ENCODE measurements at places on chromosomes 11 and 22.

DNA sequence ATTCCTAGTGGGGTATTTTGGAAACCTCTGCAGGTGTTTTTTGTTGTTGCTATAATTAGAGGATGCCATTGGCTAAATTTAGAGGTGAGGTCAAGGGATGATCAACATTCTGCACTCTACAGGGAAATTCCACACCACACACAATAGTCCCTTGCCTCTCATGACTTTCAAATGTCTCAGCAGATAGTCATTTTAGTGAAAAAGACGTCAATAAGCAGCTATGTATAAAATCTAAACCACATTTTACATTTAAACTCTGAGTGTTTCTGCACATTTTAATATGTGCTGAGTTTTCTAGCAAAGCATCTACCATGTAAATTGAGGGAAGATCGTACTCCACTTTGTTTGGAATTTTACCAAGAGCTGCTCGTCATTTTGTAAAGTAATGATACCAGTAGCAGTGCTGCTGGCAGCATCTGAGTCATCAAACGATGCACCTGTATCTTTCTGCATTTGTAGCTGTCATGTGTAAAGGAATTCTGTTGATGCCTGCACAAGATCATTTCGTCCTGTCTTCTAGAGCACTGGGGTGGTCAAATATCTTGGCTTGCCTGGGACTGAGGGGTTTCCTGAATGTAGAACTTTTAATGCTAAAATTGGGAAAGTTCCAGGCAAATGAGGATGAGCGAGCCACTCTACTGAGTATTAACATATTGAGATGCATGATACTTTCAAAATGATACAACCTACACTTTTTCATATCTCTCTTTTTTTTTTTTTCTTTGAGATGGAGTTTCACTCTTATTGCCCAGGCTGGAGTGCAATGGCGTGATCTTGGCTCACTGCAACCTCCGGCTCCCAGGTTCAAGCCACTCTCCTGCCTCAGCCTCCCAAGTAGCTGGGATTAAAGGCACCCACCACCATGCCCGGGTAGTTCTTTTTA, 414.5 kb upstream of the SYN3 start:
- DNase-seq, result no peak

DNA sequence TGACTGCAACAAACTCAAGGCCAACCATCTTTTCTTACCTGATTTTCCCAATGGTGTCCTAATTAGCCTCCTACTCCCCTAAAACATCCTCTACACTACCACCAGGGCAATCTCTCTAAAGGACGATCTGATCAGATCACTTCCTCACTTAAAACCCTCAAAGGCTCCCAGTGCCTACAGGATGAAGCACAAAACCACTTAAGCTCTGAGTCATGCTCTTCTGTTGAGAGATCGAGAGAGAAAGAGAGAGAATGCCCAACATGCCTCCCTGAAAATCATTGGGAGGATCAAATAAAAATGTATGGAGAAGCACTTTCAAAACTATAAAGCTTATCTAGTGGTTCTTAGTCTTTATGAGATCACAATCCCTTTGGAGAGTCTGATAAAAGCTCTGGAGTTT, 171.1 kb downstream of the CADM1 start:
- DNase-seq, result no peak

DNA sequence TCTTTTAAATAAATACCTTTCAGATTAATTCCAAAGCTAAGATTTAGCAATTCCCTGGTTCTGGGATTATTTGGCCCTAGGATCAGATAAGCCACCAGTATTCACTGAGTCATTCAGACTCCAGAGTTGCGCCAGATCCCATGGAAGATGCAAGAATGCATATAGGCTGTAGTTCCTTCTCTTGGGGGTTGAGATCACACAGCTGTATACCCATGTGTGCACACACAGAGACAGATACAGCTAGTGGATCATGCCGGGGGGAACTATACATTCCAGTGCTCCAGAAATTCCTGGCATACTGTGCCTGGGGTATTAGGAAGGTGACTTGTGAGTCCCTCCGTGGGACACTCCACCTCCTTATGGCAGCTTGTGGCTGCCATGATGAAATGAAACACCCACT, 75.4 kb downstream of the ZBTB16 start:
- DNase-seq, result peak; percentile 91

- peak; percentile 50 for DNase-seq
Observed at GRCh38 chr11:62394825-62395538, 23.9 kb upstream of the SCGB1A1 start.

- peak; percentile 58 for DNase-seq
Observed at GRCh38 chr11:2898366-2899079, 12.9 kb upstream of the CDKN1C start.

- DNase-seq, result no peak
Observed at GRCh38 chr11:104329078-104329665, 165.2 kb upstream of the PDGFD start.

DNA sequence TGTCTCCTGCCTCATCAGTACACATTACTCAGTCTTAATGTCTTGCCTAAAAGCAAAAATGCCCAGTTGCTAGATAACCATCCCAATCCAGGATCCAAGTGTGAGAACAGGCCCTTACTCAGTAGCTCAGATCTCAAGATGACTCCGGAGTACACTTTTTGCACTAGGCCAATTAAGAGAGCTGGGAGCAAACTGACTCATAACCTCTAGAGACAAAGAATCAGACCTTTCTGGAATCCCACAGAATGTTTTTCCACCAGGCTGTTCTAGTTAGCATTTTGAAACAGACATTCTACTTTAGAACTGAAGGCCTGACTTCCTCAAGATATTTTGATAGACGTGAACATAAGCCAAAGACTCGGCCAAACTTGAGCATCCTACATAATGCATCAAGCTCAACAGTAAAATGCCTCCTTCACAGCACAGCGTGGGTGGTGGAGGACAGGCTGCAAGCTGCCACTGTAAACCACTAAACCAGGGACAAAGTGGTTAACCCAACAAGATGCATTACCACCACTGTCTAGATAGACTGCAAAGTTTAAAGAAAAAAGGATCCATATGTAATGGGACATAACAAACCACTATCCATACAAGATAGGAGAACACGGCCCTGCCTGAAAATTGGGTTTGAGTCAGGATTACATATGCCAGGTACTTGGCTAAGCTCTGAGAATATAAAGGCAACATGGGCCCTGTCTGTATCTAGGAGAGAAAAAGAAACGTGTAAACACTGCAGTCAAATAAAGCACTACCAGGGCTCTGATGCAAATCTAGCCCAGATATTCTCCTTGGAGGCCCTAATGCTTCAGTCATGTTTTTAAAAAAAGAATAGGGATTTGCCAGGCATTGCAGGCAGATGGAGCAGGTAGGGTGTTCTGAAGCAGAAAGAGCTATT, 48.3 kb downstream of the MYH9 start:
- DNase-seq, result peak; percentile 79

GRCh38 chr11:63933459-63933858, 5.3 kb upstream of the NAA40 start:
- DNase-seq, result no peak

DNA sequence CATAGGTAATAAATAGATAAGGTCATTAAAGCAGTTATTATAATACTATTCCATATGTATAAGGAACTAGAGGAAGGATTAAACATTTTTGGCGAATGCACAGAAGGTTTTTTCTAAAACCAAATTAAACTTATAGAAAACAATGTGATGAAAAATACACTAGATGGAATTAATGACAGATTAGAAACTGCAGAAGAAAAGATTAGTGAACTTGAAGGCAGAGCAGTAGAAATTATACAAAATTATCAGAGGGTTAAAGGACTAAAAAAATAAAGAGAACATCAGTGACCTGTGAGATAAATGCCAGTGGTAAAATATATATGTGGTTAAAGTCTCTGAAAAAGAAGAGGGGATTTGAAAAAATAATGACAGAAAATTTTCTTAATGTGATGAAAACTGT, 74.0 kb downstream of the IGLL5 start:
- DNase-seq, result no peak

GRCh38 chr22:19818324-19819207, 36.1 kb downstream of the GNB1L start:
- no peak for DNase-seq

- DNase-seq, result no peak
Observed at GRCh38 chr11:82771781-82772180, 38.1 kb upstream of the FAM181B start.

DNA sequence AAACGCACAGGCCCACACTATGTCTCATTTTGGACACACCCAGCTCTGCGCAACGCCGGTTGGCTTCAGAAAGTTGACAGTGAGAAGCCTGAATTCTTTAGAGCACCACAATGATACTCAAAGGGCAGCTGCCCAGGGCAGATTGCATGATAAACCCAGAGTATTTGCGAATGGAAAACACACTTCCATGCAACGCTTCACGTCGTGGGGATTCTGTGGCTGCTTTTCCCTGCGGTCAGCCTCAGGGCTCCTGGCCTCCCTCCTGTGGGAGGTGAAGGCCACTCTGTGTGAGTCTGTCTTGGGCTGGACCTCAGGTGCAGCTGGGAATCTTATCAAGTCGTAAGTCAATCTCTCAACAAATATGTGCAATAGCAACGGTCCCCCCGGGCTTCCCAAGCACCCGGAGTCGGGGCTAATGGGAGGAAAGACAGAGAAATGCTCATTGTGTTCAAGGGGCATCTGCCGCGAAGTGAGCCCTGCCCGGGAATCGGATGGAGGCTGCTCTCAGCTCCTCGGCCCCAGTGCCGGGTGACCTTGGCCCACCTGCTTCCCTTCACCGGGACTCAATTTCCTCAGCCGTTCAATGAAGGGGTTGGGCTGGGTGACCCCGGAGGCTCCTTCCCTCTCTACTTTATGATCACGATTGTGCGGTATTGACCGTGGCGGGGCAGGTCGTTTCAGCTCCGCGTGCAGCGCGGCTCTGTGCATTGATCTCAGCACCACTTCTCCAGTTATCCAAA, 623.6 kb downstream of the BRD1 start:
- no peak for DNase-seq

All from skeletal muscle cell (primary cell).